Lung (tissue), 17 donors: ENCODE measurements at places on chromosomes 4 and X. TPM values are rescaled to one million over a fixed set of nuclear protein-coding genes. Genes with fewer than 3 reads are reported as not detected.

- H3K4me1 ChIP-seq = no peaks in the 10 kb centered on the region
- DNase-seq = no peak
- H3K27ac ChIP-seq = no peak overlapping the region
- no peak overlapping the region for H3K4me3 ChIP-seq
- H3K36me3 ChIP-seq = no peaks in the 10 kb centered on the region
Measured at GRCh38 chrX:73821921-73822559, 259.0 kb downstream of the CHIC1 start.

Gene PRR32
- total RNA-seq = not detected

Gene SPP1
- total RNA-seq = 29.3 TPM

GRCh38 chr4:7009564-7009963 lies 33.6 kb upstream of the TADA2B start:
- peaks cover 6% of the 10 kb centered on the region for H3K36me3 ChIP-seq
- no peaks in the 10 kb centered on the region for H3K27me3 ChIP-seq
- DNase-seq = no peak
- H3K4me1 ChIP-seq = no peaks in the 10 kb centered on the region
- H3K27ac ChIP-seq = no peak overlapping the region

Gene SYP
- 3.2 TPM for total RNA-seq

GRCh38 chrX:41022566-41022965 lies 62.7 kb upstream of the USP9X start:
- H3K27me3 ChIP-seq = no peaks in the 10 kb centered on the region
- H3K4me1 ChIP-seq = no peaks in the 10 kb centered on the region
- no peaks in the 10 kb centered on the region for H3K36me3 ChIP-seq
- no peak overlapping the region for H3K4me3 ChIP-seq
- no peak overlapping the region for H3K27ac ChIP-seq

GRCh38 chrX:74506317-74507115 lies 85.2 kb downstream of the SLC16A2 start:
- no peaks in the 10 kb centered on the region for H3K27me3 ChIP-seq
- no peak overlapping the region for H3K27ac ChIP-seq
- H3K36me3 ChIP-seq = no peaks in the 10 kb centered on the region
- no peak for DNase-seq

DNA sequence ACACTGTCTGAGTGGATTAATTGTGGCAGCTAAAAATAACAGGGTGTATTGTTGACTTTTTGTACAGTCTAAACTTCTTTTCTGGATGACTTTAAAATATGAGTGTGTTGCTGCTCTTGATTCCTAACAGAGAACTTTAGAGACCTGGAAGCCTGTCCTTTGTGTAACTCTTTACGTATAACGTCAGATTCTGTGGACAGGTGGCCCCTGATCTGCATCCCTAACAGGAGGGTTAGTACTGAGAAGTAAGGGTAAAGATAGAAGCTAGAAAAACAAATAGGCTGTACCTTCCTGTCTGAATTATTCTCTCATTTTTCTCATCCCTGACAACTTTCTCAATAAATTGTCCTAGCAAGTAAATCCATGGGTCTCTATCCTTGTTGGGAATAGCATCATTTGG lies 105.7 kb upstream of the LIMCH1 start:
- no peaks in the 10 kb centered on the region for H3K27me3 ChIP-seq
- no peaks in the 10 kb centered on the region for H3K36me3 ChIP-seq
- peak overlapping the region; percentile 39 for H3K27ac ChIP-seq

DNA sequence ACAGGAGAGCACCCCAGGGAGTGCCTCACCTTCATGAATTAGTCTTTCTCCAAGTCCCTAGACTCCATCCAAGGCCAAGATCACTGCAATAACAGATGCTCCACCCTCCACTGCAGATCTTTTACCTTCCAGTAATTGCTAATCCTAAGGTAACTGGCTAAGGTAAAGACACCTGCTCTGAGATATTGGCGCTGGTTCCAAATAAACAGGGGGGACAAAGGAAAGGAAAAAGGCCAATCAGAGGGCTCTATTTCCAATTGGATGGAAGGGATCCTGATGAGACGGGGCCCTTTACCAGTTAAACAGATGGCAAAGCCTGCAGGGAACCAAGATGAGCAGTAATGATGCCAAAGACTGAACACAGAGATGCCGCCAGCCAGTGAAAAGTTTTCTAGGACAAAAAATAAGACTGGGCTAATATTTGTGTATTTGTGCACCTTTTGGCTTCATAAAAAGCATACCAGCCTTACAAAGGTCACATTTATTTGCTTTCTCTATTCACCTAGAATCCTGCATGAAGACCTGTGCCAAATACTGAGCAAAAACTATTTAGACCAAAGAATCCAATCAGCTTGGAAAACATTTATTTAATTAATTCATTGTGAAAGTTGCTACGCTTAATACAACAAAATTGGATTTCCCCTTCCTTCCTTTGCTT lies 148.5 kb downstream of the PPP3CA start:
- no peak overlapping the region for H3K4me3 ChIP-seq
- H3K27me3 ChIP-seq = no peaks in the 10 kb centered on the region
- H3K36me3 ChIP-seq = no peaks in the 10 kb centered on the region
- DNase-seq = no peak
- no peak overlapping the region for H3K27ac ChIP-seq

DNA sequence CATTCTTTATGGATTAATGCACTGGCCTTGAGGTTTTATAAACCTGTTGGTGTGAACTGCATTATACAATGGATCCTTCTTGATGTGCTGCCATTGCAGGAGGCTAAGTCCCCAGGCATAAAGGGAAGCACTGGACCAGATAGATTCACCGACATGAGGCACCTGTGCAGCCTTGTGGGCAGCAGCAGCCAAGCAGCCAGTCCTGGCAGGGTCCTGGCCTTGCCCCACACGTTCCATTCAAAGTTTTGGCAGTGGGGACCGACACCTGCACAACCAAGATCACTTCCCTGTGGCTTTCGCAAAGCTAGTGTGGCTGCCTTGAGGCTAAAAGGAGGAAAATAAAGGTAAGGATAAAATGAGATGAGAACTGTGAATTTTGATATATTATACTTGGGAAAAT lies 53.1 kb downstream of the TMEM156 start:
- no peaks in the 10 kb centered on the region for H3K27me3 ChIP-seq
- no peak overlapping the region for H3K27ac ChIP-seq
- no peak overlapping the region for H3K4me3 ChIP-seq

DNA sequence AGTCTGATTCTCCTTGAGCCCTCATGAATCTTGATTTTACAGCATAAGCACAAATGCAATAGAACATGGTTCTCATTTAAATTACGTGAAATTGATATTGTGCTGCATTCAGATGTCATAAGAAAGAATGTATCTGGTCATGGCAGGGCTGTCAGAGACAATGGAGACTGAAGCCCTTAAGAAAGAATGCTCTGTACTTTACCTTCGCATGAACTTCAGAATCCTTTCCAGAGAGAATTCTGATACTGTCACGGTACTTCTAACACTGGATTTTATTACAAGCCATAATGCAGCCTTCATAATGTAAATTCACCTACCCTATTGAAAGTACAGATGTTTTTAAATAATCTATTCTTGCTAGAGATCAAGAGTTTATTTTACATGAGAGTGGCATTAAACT lies 677.9 kb upstream of the ADGRL3 start:
- no peak overlapping the region for H3K27ac ChIP-seq
- H3K4me1 ChIP-seq = no peaks in the 10 kb centered on the region
- H3K27me3 ChIP-seq = no peaks in the 10 kb centered on the region
- no peak overlapping the region for H3K4me3 ChIP-seq

GRCh38 chr4:173013232-173013930 lies 155.2 kb upstream of the GALNT7 start:
- H3K4me1 ChIP-seq = no peaks in the 10 kb centered on the region
- no peaks in the 10 kb centered on the region for H3K36me3 ChIP-seq
- no peak overlapping the region for H3K4me3 ChIP-seq
- DNase-seq = peak; percentile 60

GRCh38 chrX:68842781-68843581 lies 14.2 kb downstream of the EFNB1 start:
- peaks cover 8% of the 10 kb centered on the region for H3K4me1 ChIP-seq
- peak; percentile 48 for DNase-seq
- H3K27ac ChIP-seq = no peak overlapping the region
- no peaks in the 10 kb centered on the region for H3K27me3 ChIP-seq

Gene CLNK
- total RNA-seq = not detected

Gene PABPC4L
- total RNA-seq = 0.67 TPM

DNA sequence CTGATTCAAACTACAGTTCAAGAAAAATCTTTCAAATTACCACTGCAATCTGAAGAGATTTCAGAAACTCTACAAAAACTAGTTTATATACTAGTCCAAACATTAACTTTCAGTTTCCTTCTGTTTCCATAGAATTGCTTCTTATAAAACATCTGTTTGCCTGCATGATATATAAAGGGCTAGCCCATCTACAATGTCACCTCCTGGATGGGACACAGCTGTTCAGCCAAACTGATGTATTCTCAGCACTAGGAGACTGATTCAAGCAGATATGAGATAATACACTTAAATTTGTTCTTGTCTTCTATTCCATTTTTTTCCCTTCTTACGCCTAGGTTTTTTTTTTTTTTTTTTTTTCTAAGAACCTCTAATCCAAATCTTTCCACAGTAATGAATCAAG lies 1569.7 kb upstream of the IGFBP7 start:
- H3K36me3 ChIP-seq = no peaks in the 10 kb centered on the region
- peak; percentile 19 for DNase-seq
- H3K4me3 ChIP-seq = no peak overlapping the region
- no peaks in the 10 kb centered on the region for H3K4me1 ChIP-seq

Gene SCML2
- total RNA-seq = 6.0 TPM

- H3K27ac ChIP-seq = no peak overlapping the region
- H3K4me3 ChIP-seq = no peak overlapping the region
- no peaks in the 10 kb centered on the region for H3K36me3 ChIP-seq
- H3K27me3 ChIP-seq = no peaks in the 10 kb centered on the region
Measured at GRCh38 chr4:10046471-10046870, 25.2 kb upstream of the SLC2A9 start.

DNA sequence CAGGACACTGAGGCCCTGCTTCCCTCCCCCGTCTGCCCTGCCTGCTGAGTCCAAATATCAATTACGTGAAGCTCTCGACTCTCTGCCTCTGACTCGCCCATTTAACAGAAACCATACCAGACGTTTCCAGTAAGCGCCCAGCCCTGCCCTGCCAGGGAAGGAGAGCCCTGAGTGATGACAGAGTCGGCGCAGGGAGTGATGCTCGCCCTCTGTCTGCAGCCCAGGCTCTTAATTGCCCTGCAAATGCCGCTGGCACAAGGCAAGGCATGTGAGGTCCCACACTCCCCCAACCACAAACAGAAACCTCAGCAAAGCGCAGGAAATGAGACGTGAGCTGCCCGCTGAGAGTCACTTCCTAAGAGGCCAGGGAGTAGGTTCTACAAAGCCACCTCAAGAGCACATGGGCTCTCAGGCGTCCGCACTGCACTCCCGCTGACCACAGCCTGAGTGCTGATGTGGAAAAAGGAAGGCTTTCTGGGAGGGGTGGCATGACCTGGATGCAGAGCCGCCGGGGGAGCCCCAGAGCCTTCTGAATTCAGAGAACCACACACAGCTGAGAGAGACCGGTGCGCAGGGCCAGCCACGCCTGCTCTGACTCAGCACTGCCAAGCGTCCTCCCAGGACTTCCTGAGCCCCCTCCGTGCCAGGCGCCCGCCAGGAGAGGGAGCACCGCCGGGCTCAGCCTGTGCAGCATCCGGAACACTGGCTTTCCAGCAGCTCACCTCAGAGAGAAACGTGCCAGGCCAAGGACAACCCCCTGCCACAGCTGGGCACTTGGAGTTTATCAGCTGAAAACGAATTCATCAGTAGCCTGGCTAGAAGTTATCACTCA lies 5.3 kb downstream of the ZFYVE28 start:
- H3K4me3 ChIP-seq = no peak overlapping the region
- no peak overlapping the region for H3K27ac ChIP-seq
- no peaks in the 10 kb centered on the region for H3K36me3 ChIP-seq
- H3K4me1 ChIP-seq = no peaks in the 10 kb centered on the region
- peak; percentile 56 for DNase-seq
- peaks cover 46% of the 10 kb centered on the region for H3K27me3 ChIP-seq

GRCh38 chr4:27873596-27873995 lies 1013.0 kb downstream of the STIM2 start:
- H3K27ac ChIP-seq = no peak overlapping the region
- H3K27me3 ChIP-seq = no peaks in the 10 kb centered on the region
- DNase-seq = no peak
- H3K4me3 ChIP-seq = no peak overlapping the region
- no peaks in the 10 kb centered on the region for H3K36me3 ChIP-seq

Gene TSPAN7
- total RNA-seq = 40.7 TPM

DNA sequence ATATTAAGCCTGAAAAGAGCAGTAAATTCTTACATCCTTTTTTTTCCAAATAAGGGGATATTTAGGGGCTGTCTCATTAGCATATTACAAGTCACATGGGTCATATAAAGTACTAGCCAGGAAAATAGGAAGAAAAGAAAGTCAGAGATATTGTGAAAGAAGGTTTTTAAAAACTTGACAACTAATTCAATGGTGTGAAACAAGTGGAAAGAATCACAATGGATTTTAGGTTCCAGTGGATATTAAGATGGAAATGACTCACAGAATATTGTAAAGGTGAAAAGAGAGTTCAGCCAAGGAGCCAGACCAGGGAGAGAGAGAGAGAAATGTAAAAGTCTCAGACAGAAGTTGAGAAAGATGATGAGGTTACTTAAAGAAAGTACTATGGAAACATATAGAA lies 297.2 kb downstream of the IQCM start:
- no peak overlapping the region for H3K4me3 ChIP-seq
- no peaks in the 10 kb centered on the region for H3K27me3 ChIP-seq
- no peak overlapping the region for H3K27ac ChIP-seq
- H3K4me1 ChIP-seq = no peaks in the 10 kb centered on the region
- no peak for DNase-seq
- no peaks in the 10 kb centered on the region for H3K36me3 ChIP-seq

- H3K27me3 ChIP-seq = peaks cover 31% of the 10 kb centered on the region
- H3K36me3 ChIP-seq = no peaks in the 10 kb centered on the region
- H3K27ac ChIP-seq = no peak within 1 kb of the TSS
- peaks cover 9% of the 10 kb centered on the region for H3K4me1 ChIP-seq
Measured at GRCh38 chrX:140504371-140505324, at the start of gene SOX3. Gene SOX3 (minus strand): TSS chrX:140505069. CDS start chrX:140505060, 9 bp downstream.

DNA sequence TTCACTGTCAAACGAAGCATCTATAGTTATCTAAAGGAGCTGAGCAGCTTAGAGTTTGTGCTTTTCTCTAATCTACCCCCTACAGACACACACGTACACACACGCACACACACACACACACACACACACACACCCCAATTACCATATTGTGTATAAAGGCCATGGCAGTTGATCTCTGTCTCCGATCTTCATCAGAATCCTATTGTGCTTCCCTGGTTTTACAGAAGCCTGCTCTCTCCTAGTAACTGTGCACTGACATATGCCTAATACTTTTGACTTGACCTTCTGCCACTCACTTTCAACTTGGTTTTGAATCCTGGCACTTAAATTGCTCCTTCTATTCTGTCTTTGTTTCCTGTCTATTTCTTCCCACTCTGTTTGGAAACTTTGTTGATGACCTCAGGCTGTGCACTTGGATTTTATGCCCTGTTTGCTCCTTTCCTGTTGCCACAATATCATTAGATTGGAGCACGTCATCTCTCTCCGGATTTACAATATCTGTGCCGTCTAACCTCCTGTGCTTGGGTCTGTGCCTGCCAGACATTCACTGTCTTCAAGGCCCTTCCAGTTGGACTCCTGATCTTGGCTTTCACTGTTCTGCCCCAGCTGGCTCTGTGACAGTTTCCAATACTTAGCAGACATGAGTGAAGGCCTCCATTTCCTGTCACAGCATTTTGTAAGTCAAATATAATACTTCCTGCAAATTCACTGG lies 928.1 kb downstream of the FAT4 start:
- no peaks in the 10 kb centered on the region for H3K4me1 ChIP-seq
- H3K36me3 ChIP-seq = no peaks in the 10 kb centered on the region
- no peak overlapping the region for H3K27ac ChIP-seq
- no peak overlapping the region for H3K4me3 ChIP-seq
- peak; percentile 63 for DNase-seq
- H3K27me3 ChIP-seq = no peaks in the 10 kb centered on the region

GRCh38 chrX:108641589-108642272 lies 94.6 kb downstream of the IRS4 start:
- H3K4me3 ChIP-seq = no peak overlapping the region
- H3K27ac ChIP-seq = no peak overlapping the region
- no peak for DNase-seq
- no peaks in the 10 kb centered on the region for H3K36me3 ChIP-seq
- no peaks in the 10 kb centered on the region for H3K4me1 ChIP-seq
- H3K27me3 ChIP-seq = no peaks in the 10 kb centered on the region
